ENCODE measurements at places on chromosomes 3 and 15.

DNA sequence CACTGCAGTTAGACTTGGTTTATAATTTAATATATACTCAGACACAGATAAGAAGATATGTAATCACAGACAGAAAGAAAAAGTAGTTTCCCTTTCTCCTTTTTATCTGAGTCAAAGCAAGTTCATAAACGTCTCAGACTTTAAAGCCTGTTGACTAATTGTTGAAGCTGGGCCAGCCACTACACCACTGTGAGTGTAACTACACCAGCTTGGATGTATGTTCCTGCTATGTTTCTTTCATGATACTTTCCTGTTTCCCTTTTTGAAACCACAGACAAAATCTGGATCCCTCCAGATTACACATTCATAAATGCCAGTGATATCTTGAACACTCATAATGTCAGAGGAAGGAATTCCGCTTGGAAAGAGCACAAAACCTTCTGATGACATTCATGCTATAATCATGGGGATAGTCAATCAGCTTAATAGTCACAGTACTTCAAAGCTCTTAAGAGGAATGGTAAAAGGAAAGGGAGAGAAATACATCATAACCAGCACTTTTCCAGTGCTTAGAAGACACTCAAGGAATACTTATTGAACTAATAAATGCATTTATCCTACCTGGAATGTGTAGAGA lies 32.0 kb downstream of the KCNMB2 start:
- no peak for DNase-seq

DNA sequence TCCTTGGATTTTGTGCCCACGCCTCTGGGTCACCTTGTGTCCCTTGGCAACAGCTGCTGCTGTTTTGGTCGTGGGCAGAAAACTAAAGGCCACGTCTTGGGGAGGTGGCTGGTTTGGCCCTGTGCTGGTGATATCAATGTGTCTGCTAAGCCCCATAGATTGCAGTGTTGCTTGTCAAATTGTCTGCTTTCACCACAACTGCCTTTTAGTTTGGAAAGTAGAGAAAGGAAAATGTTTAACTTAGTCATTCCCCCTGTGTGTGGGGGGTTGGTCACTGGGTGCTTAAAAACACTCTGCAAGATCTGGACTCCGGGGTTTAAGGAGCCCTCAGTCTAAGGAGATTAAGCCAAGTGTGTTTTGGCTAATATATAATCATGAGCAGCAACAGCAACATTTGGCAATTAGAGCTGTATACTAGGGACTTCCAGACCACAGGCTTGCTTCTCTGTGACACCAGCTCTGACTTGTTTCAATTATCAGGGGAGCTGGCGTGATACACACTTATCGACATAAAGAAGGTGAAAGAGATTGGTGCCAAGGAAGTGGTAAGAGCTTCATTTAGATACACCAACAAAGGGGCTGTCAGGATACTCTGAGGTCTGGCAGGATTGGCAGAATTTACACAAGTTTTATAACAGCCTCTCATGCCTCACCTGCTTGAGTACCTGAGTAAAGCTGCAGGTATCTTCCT lies 3.5 kb downstream of the SMAD3 start:
- DNase-seq = peak; percentile 35

DNA sequence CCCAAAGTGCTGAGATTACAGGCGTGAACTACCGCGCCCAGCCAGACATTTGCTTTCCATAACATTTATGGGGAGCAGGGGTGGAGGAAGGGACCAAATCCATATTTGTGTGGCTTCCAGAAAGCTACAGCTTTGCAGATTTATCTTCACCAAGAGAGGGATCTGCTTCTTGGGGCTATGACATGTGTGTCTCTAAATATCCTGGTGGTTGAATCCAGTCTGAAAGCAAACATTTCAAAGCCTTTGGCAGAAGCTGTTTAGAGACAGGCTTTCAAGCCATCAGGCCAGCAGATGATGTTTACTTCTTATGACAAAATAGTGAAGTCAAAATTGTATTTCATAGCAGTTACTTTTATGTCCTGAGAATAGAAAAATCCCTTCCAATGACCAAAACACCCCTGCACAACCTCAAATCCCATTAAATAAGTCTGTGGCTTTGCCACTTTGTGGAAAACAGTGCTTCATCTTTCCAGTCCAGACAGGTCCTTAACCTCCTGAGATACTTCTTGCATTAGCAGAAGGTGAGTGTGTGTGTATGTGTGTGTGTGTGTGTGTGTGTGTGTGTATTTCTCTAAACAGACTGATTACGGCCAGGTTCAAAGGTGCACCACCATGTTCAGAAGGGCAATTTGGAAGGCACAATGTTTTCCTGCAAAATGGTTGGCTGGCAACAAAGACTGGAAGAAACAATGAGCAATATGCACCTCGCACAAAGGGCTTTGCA lies 191.4 kb upstream of the LRIG1 start:
- no peak for DNase-seq

GRCh38 chr15:64137226-64137833 lies 14.2 kb upstream of the SNX22 start:
- DNase-seq = no peak

DNA sequence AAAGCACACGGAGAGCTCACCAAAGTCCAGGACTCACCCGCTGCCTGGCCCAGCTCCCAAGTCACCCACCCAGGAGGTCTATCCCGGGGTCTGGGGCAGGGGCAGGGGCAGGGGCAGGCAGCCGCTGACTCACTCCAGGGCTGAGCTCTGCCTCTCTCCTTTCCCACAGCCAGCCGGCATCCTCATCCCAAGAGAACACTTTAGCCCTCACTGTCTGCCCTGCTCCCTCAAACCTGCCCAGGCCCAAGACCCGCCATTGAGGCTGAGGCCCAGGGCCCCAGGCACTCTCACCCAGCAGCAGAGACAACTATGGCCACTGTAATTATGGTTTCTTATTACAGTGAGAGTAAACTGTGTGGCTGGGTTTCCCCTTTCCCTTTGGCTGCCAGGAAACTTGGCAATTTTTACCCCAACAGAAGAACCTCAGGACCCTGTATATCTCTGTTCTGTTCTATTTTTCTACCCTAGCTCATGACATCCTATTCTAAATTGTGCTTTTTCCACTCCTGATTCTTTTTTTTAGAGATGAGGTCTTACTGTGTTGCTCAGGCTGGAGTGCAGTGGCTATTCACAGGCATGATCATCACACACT lies 53.0 kb downstream of the IQSEC1 start:
- DNase-seq = no peak

GRCh38 chr3:56048331-56048730 lies 419.9 kb downstream of the ERC2 start:
- no peak for DNase-seq

GRCh38 chr3:123297627-123297899 lies 95.8 kb downstream of the SEC22A start:
- no peak for DNase-seq

Measured in CD4-positive, alpha-beta T cell treated with Interleukin-17A for 4 hours (primary cell).